ENCODE measurements at places on chromosomes 5 and 9.

- no peak for DNase-seq
Measured at GRCh38 chr5:13354611-13355010, 589.9 kb downstream of the DNAH5 start.

DNA sequence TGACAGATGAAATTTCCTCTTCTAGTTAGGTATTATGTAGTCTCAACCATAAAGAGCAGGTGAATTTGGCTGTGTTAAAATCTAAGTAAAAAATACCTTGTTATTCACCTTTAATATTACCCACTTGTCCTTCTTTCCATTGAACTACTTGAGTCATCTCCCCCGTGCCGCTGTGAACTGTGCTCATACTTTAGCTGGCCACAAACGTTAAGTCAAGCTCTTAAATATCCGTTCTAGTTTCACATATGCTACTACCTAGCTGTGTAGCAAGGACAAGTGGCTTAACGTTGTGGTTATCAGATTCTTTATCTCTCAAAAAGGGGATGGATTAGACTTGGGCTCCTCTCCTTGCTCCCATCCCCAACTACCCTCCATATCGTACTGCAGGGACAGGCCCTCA is 110.4 kb downstream of the EFNA5 start:
- DNase-seq: no peak

DNA sequence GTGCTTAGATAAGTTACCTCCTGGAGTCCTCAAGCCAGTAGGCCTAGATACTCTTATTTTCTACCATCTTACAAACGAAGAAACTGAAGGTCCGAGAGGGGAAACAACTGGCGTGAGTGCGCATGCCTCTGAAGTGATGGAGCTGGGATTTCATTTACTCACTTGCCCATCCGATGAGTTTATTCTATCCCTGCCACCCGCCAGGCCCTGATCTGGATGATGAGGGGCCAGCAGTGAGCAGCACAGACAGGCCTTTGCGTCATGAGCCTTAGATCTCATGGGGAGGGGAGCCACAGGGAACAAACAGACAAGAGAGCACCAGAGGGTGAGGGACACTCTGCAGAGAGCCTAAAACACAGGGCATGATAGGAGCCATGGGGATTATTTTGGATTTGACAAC is 34.1 kb upstream of the SLC2A8 start:
- no peak for DNase-seq

GRCh38 chr5:122741681-122742080 is 33.2 kb upstream of the SNX2 start:
- DNase-seq: no peak

DNA sequence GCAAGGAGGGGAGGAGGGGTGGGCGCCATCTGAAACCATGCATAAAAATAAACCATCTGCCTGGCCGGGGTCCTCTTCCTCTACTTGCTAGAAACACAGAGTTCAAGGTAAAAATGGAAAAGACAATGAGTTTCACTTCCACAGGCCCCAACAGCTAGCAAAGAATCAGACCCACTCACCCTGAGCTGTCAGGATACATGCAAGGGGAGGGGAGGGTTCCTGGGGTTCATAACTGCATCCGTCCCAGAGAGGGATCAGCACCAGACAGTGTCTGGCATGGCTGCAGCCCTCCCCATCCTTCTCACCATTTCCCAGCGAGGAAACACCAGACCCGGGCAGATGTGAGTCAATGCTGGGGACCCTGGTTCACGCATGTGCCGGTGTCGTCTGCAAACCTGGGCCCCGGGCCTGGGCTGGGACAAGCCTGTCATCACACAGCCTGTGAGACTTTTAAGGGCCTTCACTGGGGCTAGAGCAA is 55.4 kb downstream of the SEMA4D start:
- no peak for DNase-seq

DNA sequence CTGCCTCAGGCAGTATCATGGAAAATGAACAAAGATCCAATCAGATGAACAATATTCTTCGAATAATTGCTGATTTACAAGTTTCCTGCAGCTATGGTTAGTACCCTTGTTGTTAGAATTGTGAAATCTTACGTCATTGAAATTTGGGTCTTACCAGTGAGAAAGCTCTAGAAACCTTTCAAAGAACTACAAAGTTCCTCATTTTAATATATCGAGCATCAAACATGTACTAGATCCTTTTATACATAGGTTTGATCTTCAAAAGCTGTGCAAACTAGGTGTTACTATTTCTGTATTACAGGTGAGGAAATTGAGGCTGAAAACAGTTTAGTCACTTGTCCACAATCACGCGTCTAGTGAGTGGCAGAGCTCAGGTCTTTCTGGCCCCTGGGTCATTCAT is 43.7 kb upstream of the ANGPTL2 start:
- no peak for DNase-seq

DNA sequence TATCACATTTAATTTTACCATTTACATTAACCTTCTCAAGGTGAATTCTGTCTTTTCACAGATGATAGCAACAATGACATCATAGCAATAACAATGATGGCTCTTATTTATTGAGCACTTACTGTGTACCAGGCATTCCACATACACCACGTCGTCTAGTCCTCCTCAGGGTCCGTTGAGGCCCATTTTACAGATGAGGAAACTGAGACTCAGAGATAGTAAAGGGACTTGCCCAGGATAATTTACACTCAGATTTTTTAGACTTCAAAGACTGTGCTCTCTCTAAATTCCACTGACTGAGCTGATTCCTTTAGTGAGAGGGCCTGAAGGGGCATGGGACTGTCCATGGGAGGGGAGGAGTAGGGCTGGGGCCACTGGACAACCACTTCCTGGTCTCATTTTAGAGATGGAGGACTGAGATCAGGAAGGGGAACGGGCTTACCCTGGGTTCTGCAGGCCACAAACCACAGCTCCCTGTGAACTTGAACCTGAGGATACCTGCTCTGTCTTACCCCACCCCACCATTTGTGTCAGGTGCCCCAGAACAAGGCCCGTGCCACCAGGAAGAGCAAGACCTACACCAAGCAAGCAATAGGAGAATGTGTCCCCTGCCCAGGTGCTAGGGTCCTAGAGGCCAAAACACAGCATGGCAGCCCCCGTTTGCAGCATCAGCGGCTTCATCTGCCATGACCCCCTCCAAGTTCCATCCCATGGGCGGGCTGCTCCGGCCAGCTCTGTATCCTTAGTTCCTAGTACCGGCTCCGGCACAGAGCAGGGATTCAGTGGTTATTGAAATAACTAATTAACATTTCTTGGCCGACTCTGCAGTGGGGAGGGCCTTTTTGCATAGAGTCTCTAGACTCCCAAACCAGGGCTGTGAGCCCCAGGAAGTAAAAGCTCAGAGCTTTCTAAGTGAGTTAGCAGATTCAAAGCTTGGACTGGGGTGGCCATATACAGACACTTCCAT is 96.6 kb downstream of the RGS3 start:
- no peak for DNase-seq

- no peak for DNase-seq
Measured at GRCh38 chr5:74598731-74599130, 41.8 kb downstream of the ENC1 start.

DNA sequence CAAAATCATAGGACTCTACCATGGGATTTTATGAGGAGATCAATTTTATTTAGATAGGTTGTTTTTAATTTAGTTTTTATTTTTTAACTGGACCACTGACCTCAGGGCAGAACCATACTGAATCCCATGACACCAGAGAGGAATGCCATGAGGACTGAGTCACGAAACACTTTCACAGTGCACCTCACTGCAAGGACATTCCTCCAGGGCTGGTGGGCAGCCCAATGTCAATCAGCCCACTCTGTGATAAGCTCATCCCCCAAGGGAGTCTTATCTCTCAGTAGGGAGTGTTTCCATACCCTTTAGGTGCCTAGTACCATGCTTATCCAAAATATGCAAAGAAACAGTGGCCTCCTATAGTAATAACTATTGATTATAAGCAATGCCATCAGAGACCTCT is 224.5 kb upstream of the CDH6 start:
- DNase-seq: no peak

DNA sequence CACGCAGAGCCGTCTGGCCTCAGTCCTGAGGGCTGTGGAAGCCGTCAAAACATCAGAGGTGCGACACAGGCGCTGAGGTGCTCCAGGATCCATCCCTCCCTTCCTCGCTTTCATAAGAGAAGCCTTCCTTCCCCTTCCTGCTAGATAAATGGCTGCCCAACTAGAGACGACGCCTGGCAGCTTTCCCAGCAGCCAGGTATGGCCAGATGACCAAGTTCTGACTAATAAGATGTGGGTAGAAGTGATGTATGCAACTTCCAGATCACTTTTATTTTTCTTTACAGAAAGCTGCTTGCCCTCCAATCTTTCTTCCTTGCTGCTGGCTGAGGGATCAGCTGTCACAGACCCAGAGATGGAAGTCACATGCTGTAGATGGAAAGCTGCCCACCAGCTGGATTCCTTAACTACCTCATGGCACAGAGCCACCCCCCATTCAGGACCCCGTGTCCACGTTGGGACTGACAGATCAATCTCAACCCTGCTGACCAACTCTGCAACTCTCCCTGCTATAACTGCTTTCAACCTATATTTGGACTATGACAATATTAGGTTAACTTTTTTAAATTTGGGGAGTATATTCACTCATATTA is 8.8 kb downstream of the MAPK9 start:
- no peak for DNase-seq

DNA sequence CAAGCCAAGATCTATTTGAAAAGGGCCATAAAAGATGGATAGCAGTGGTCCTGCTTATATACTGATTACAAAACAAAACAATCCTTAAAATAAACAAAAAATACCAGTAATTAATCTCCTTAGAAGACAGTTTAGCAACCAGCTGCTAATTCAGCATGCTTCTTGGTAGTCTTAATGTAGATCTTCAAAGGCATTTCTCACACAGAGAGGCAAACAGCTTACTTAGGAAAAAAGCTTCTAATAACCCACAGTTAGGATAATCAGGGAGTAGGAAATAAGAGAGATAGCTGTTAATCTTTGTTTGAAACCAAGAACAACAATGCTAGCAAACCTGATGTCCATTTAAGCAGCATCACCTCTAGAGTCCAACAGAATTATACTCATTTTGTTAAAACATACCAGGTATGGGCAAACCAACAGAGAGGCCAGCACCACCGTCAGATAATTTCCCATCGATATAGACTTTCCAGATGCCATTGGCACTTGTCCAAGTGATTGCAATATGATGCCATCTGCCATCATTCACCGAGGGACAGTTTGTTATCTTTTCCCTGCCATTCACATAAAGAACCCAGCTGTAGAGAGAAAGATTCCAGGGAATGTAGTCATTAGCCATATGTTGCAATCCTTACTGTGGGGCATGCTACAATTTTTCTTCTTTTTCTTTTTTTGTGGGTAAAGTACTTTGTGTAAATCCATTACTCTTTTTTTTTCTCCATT is 105.6 kb upstream of the TXNDC8 start:
- DNase-seq: peak; percentile 20

DNA sequence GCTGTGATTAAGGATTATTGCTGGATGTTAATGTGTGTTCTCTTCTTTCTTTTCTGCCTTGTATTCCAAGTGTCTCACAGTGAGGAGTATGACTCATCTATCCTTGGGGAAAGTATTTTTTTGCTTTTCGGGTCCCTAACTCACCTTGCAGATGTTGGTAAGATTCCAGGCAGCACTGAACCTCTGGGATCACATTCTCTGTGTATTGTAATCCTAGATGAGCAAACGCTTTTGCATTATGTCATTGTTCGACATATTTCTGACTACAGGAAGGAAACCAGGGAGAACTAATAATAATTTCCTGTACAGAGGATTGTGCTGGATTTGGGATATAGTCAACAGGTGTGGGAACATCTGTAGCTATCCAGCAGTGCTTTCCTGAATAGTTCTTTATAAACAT is 246.1 kb upstream of the TUT7 start:
- no peak for DNase-seq

GRCh38 chr9:96395964-96396363 is 12.5 kb upstream of the SLC35D2 start:
- DNase-seq: no peak
